Breast epithelium (tissue), 4 donors: ENCODE measurements at places on chromosomes 16 and 17. TPM values are rescaled to one million over a fixed set of nuclear protein-coding genes. Genes with fewer than 3 reads are reported as not detected.

- no peak for DNase-seq
Measured at GRCh38 chr17:63041722-63042121, 75.7 kb downstream of the TANC2 start.

- DNase-seq = no peak
Measured at GRCh38 chr17:55774846-55775271, 24.0 kb downstream of the PCTP start.

MRPL10 gene
- 36.7 TPM for total RNA-seq

NDE1 gene
- total RNA-seq = 34.1 TPM

NUDT7 gene
- total RNA-seq = 12.3 TPM

DNA sequence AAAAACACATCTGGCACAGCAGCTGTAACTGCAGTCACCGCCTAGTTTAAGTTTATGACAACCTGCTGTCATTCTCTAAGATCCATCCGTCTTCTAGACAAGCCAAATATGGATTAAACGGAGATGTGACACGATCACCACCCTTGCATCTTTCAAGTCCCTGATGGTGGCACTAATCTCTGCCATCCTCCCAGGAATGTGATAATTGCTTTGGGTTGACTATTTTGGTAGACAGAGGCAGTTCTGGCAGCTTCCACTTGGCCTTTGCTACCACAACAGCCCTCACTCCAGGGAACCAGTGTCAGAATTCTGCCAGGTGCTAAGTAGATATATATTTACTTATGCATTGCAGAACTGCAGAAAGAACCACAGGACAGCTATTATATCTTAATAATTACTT is 81.3 kb downstream of the ADCY9 start:
- no peak for DNase-seq

GRCh38 chr16:89395150-89396142 is 94.9 kb downstream of the ANKRD11 start:
- DNase-seq = peak; percentile 91

TMEM204 gene
- total RNA-seq = 34.1 TPM

ATP2A3 gene
- 2.6 TPM for total RNA-seq

GRCh38 chr17:74449773-74450172 is 16.7 kb upstream of the CD300A start:
- no peak for DNase-seq

DNA sequence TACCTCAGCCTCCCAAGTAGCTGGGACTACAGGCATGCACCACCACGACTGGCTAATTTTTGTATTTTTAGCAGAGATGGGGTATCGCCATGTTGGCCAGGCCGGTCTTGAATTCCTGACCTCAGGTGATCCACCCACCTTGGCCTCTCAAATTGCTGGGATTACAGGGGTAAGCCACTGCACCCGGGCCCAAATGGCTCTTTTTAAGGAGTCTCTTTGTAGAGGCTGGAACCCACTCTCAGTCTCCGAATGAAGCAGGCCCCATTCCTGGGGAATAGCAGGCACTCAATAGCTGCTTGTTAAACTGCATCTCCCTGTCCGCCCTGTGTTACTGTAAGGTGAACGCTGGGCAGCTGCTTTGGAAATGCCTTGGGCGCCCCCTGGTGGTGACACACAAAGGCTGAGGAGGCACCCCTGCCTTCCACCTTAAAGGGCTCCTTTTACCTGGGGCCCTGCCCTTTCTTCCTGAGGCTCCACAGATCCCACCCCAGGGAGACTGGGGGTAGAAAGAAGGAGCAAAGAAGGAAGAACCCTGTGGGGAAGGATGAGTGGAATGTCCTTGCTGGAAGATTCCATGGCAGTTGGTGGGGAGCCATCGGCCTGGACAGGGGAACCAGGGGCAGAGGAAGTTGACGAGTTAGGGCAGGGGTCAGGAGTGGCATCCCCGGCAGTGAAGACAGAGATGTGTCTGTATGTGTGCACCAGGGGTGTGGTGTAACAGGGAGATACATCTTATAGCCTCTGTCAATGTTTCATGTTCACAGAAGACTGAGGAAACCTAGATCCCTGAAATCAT is 6.1 kb upstream of the SP2 start:
- DNase-seq = peak; percentile 86

DNA sequence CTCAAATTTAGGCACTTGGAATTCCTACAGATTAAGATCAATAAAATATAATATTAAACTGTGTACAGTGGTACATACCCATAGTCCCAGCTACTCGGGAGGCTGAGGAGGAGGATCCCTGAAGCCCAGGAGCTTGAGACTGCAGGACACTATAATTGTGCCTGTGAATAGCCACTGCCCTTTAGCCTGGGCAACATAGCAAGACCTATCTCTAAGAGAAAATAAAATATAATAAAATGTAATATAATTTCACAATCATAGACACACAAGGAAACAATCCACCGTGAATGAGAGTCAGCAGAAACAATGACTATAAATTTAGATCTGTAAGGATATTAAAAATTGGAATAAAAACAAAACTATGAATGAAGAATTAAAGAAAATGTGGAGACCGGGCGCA is 10.0 kb upstream of the TNK1 start:
- no peak for DNase-seq

GRCh38 chr16:50781043-50781442 is 39.2 kb downstream of the CYLD start:
- DNase-seq = no peak

GRCh38 chr17:35161281-35161761 is 13.7 kb downstream of the UNC45B start:
- DNase-seq = no peak

STH gene
- not detected for total RNA-seq

PHF12 gene
- total RNA-seq = 40.3 TPM

GRCh38 chr17:55162556-55162946 is 102.2 kb upstream of the HLF start:
- no peak for DNase-seq
